ENCODE measurements at places on chromosomes 12 and 14. TPM values are rescaled to one million over a fixed set of nuclear protein-coding genes. Genes with fewer than 3 reads are reported as not detected.

DNA sequence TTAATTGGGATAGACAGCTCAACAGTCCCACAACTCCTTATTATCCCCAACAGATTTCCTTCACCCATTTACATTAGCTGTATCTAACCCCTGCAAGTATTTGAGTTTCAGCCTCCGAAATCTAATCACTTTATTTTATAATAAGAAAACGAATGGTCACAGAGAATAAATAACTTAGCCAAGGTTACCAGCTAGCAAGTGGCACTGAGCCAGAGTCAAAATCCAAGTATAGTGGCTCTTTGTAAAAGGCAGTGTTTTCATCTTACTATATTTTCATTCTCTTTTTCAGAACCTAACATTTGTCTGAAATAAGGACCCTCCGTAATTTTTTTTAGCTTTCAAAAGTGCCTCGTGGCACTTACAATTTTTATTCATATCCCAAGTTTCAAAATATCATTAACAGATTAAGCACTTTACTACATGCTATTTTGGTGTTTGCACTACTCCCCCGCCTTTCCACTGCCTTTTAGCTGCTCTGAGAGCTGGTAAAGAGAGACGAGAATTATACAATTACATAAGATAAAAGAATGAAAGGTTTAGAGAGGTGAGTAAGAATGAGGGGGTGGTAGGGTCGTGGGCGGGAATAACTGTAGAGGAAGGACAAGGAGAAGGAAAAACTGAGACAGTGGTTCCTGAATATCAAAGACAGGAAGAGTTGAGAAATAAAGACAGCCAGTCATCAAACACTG, 3.7 kb upstream of the USP15 start:
- no peak for DNase-seq

- no peak for DNase-seq
Measured at GRCh38 chr12:132926415-132926833, 29.7 kb downstream of the ZNF605 start.

The ACOT6 gene
- not detected for total RNA-seq

DNA sequence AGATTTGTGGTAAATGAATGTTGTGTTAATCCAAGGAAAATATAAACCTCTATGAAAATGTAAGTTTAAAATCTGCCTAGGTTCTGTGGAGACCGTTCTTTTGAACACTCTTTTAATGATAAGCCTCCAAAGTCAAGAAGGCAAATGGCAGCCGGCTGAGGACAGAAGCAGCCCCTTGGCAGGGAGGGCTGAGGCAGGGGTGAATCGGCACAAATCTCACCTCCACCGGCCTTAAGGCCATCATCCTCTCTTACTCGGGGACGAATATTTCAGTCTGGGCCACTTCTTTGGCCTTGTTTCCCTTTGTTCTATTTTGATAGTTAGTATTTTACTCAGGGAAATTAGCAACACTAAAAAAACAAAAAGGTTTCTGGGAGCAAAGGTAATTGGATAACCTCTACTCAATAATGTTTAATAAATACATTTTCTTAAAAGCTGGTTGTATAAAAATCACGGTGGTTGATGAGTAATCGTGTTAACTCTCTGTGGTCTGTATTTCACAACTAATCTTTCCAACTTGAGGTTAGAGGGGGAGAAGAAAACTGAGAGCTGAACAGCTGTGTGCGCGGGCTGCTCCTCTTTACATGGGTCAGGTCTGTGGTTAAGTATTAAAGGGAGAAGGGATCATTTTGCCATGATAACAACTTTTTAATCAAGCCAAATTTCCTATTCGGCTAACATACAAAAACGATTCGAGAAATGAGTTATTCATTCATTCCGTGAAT, 18.6 kb downstream of the LGMN start:
- no peak for DNase-seq

GRCh38 chr14:68669603-68670358, 123.1 kb downstream of the ZFP36L1 start:
- DNase-seq, result no peak

The CEBPE gene
- total RNA-seq, result not detected

DNA sequence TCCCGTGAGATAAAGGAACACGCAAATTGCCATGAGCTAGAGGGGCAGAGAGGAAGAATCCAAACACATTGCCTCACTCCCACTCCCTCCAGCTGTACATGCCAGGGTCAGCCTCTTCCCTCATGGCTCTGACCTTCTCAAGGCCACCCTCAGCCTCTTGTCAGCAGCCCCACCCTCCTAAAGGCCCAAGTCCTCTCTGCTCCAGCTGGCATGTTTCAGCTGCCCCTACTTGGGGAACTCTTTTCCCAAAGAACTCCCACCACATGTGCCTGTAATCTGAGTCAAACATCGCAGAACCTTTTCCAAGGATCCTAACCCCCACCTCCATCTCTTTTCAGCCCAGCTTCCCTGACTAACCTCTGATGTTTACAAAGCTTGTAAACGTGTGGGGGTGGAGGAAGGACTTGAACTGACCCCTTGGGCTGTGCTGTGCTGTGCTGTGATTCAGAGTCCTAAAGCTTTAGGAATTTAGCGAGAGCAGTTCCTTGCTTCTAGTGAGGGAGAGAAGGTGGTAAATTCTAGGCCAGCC, 7.3 kb upstream of the CACNB3 start:
- DNase-seq, result no peak

The CLEC1B gene
- total RNA-seq, result not detected

DNA sequence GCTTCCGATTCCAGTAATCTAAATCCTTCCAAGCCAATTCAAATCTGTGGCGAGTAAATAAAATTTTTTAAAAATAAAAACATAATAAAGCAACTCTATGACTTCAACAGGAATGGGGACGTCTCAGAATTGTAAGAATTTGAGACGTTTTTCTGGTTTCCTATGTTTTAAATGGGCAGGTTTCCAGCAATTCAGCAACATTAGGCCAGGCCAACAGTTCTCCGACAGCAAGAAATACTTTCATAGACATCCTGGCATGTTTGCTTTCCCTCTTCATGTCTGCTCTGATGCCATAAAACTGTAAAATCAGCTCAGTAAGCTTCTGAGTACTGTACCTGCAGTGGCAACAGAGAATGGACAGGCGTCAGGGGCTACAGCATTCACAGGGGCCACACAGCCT, 35.8 kb upstream of the DICER1 start:
- no peak for DNase-seq

GRCh38 chr12:2583091-2583497, 211.7 kb upstream of the FKBP4 start:
- DNase-seq, result no peak

The P2RX2 gene
- total RNA-seq, result not detected

DNA sequence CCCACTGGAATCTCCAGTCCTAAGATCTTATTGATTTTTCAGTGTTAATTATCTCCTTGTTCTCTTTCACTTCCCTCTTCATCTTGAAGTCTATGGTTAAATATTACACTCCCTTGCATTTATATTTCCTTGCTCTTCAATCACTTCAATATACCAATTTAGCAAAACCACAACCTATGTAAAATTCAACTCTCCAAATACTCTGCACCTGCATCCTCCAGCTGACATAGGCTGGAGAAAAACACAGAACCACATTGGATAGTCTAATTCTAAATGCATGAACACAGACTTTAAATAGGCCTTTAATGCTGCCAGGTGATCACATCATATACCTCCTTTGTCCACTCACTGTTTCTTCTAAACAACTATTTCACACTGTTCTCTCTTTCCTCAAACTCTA, 253.8 kb upstream of the GARIN6 start:
- no peak for DNase-seq

The SPIC gene
- not detected for total RNA-seq

- DNase-seq, result no peak
Measured at GRCh38 chr14:24840204-24840893, 206.4 kb upstream of the GZMB start.

DNA sequence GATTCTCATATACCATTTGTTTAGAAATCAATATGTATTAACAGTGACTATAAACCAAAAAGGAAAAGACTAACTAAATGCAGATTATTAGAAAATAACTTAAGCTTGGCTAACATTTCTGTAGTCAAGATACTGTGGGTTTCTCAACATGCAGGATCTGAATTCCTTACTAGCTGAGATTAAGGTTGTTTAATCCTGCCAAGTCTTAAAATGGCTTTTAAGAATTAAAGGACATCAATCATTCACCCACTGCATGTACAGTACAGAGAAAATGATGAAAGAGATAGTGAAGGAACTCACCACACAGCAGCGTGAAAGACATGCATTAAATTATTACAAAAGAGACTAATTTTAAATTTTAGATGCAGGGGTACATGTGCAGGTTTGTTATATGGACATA, 3.8 kb downstream of the ACSS3 start:
- DNase-seq, result no peak

The DIO3 gene
- total RNA-seq, result not detected

- no peak for DNase-seq
Measured at GRCh38 chr14:39138440-39138839, 24.3 kb downstream of the GEMIN2 start.

The IL31 gene
- not detected for total RNA-seq

DNA sequence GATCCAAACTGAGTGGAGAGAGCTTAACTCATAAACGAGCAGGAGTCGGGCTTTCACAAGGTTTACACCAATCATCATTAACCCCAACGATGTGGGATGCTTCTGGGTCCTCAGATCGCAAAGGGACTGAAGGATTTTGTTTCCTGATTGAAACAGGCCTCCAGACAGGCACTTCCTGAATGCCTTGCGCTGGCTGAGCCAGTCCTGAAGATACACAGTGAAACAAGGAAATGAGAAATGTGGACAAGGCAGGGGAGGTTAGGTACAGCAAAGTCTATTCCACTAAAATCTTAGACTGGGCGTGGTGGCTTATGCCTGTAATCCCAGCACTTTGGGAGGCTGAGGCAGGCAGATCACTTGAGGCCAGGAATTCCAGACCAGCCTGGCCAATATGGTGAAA, 30.7 kb downstream of the RBM19 start:
- no peak for DNase-seq

Measured in pulmonary artery endothelial cell (primary cell).